AG08396 (cell line): ENCODE measurements at places on chromosomes 5 and 9.

- peak; percentile 82 for DNase-seq
Measured at GRCh38 chr5:157948738-157949410, 89.9 kb upstream of the CLINT1 start.

DNA sequence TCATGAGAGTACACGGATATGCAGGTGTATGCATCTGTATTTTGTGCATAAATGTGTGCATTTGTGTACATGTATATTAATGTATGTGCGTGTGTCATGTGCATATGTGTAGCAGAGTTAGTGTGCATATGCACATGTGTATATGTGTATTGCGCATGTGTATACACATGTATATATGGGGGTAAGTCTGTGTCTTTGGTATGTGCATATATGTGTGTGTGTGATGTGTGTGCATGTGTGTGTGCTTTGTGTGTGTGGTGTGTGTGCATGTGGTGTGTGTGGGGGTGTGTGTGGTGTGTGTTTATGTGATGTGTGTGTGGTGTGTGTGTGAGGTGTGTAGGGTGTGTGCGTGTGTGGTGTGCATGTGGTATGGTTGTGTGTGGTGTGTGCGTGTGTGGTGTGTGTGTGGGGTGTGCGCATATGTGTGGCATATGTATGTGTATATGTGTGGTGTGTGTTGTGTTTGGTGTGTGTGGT is 13.1 kb upstream of the CTSL start:
- DNase-seq, result no peak

- DNase-seq, result peak; percentile 56
Measured at GRCh38 chr5:139443831-139444453, 4.6 kb upstream of the DNAJC18 start.

- DNase-seq, result no peak
Measured at GRCh38 chr5:78887384-78888118, 97.6 kb downstream of the ARSB start.

- no peak for DNase-seq
Measured at GRCh38 chr5:41012318-41012717, 58.8 kb downstream of the MROH2B start.

GRCh38 chr9:126666155-126666803 is 52.6 kb downstream of the LMX1B start:
- DNase-seq, result no peak

GRCh38 chr5:149961186-149961685 is 678 bp downstream of the SLC26A2 start:
- DNase-seq, result no peak

DNA sequence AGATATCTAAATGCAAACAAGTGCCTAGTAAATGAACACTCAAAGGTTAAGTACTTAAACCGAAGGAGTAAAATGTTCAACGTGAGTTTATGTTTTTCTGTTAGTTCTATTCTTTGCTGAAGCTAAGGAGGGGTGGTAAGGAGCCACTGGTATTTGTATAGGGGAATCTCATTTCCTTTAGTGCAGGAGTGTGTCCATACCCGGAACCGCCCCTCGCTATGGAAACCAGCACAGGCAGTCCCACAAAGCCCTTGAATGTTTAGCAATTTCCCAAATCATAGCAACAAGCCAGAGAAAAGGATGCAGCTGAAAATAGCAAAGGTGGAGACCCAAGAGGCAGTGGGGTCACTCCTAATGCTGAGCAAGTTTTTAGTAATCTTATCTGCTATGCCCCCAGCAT is 78.8 kb upstream of the STK32A start:
- no peak for DNase-seq

GRCh38 chr9:134724202-134724911 is 82.8 kb downstream of the COL5A1 start:
- DNase-seq, result peak; percentile 65

DNA sequence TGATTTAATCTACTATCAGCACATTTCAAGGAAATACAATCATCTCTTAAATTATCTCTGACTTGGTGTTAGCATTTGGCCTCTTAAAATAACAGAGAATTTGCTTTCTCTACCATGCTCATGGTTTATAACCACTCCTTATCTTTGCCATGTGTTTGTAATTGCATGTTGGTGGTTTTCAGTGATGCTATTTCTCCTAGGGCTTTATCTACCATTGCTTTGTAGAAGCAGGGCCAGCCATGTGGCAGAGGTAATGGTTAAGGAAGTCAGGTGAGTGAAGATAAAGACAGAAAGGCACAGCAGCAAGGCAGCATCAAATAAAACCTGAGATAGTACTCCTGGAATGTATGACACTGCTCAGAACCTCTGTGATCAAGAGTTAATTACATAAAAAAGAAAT is 206.2 kb downstream of the FER start:
- DNase-seq, result no peak

GRCh38 chr9:126443144-126443543 is 116.5 kb downstream of the MVB12B start:
- DNase-seq, result no peak

- DNase-seq, result no peak
Measured at GRCh38 chr5:58456486-58456885, 3.4 kb downstream of the PLK2 start.

DNA sequence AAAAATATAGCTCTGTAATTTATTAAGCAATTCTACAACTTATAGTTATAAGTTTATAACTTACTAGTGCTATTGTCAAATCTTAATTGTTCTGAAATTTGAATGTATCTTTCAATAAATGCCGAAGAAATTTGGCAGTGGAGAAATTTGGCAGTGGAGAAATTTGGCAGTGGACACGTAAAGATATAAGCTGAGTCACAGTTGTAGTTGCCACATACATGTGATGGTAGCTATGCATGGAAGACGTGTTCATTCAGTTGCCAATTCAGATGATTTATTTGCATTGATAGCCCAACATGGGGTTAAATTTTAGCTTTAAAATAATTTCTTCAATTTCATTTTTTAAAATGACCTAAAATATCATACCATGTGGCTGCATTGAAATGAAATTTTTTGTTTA is 127.8 kb upstream of the NR4A3 start:
- DNase-seq, result no peak

- no peak for DNase-seq
Measured at GRCh38 chr5:52661903-52662595, 125.7 kb upstream of the ITGA1 start.

- DNase-seq, result no peak
Measured at GRCh38 chr9:84258371-84258770, 82.2 kb downstream of the SLC28A3 start.

DNA sequence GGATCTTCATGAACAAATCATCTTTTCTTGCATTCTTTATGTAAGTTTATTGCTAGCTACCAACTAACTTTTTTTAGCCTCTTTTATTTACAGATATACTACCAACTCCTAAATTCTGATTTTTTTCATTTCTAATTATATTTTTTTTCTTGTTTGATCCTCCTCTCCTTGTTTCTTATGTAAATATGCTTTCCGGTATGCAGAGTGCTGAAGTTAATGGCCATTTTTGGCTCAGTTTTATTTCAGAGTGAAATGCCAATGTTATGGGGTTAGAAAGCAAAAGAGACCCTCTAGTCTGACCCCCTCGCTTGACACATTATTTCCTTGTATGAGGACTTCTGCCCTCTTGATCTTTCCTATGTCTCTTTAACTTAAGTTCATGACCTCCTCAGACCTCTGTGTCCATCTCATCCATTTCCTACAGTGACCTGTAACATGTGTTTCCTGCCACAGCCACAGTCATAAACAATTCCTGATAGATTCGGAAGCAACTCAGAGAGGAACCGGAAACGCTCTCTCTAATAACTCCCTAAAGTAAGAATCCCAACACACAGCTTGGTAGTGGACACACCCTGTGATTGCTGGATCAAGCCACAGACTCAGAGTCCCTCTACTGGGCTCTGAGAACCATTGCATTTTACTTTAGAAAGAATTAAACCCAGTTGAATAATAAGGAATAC is 42.9 kb upstream of the AFAP1L1 start:
- DNase-seq, result peak; percentile 77

- DNase-seq, result no peak
Measured at GRCh38 chr9:22165144-22165543, 156.0 kb upstream of the CDKN2B start.

- no peak for DNase-seq
Measured at GRCh38 chr9:134476272-134476941, 150.2 kb downstream of the RXRA start.

DNA sequence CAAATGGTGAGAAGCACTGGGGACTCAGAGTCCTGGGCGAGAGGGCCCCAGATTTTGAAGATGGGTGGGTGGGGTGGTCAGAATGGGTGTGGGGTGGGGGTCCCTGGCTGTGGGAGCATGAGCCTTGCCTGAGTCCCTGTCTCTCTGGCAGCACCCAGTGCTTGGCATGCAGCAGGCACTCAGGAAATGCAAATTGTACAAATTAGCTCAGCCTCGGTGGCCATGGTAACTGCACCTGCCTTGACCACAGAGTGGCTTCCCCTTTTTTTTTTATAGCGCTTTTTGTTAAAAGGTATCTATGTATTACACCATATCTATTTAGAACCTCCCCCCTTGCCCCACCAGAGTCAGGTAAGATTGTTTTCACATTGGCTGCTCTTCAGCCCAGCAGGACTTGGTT is 19.2 kb upstream of the PITX1 start:
- no peak for DNase-seq

- peak; percentile 82 for DNase-seq
Measured at GRCh38 chr5:72441862-72442540, 65.2 kb downstream of the ZNF366 start.

GRCh38 chr5:80109646-80110478 is 74.7 kb downstream of the THBS4 start:
- no peak for DNase-seq
